GM12891 (cell line): ENCODE measurements at places on chromosomes 3 and 15.

DNA sequence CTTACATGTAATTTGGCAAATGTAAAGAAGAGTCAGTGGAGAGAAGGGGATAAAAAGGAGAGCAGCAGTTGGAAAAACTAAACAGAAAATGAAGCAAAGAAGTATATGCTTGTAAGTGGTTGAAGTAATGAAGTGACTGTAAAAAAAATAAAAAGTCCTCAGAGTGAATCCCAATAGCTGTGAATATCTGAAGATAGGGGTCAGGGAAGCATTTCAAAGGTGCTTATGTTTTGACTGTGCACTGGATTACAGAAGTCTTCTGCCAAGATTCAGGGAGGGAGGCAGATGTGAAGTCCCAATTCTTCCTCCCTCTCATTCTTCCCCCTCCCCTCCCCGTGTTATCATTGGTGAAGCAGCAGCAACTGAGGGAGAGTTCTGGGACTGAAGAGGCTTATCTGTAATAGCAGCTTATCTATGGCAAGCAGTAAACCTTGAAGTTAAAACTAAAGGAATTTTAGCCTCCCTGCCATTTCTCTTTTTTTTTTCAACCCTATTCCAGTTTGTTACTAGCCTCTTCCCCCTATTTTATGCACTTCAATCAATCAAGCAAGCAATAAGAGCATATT, 597.9 kb downstream of the IGSF11 start:
- no peak for DNase-seq

GRCh38 chr3:35335703-35336102, 303.6 kb upstream of the ARPP21 start:
- no peak for DNase-seq

GRCh38 chr3:73508330-73508954, 116.3 kb downstream of the PDZRN3 start:
- peak; percentile 11 for DNase-seq

- DNase-seq = no peak
Measured at GRCh38 chr3:185335799-185336198, 27.1 kb upstream of the MAP3K13 start.

- no peak for DNase-seq
Measured at GRCh38 chr3:140378571-140379340, 299.1 kb upstream of the TRIM42 start.

DNA sequence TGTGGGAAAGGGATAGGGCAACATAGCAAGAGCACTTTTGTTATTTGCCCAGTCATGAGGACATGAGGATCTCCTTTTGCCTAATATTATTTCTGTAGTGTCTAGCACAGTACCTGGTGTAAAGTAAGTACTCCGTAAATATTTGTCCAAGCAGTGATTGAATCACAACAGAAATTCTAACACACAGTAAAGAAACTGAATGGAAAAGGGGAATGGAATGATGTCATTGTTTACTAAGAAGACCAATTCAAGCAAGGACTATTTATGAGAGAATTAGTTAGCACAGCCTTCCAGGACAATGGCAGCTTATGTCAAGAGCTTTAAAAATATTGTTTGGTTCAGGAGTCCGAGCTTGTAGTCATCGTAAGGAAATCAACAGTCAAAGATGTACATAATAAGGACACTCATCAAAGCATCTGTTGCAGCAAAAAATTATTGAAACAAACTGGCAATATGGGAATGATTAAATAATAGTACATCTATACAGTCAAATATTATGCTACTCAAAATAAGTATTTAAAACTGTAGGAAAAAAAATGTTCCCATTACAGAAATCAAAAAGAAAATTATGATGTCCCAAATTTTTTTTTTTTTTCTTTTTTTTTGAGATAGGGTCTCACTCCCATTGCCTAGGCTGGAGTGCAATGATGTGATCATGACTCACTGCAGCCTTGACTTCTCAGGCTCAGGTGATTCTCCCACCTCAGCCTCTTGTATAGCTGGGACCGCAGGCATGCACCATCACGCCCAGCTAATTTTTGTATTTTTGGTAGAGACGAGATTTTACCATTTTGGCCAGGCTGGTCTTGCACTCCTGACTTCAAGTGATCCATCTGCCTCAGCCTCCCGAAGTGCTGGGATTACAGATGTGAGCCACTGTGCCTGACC, 17.9 kb downstream of the CAPN7 start:
- no peak for DNase-seq

DNA sequence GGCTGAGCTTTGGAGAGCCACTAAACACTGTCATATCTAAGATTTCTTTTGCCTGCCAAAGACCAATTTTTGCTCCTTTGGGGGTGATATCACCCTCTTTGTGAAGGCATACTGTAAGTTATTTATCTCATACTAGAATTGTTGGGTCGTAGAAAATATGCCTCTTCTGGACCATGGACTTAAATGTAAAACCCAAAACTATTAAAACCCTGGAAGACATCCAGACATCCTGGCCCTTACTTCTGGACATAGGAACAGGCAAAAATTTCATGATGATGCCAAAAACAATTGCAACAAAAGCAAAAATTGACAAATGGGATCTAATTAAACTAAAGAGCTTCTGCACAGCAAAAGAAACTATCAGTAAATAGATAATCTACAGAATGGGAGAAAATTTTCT, 172.2 kb downstream of the ATG7 start:
- DNase-seq = no peak

DNA sequence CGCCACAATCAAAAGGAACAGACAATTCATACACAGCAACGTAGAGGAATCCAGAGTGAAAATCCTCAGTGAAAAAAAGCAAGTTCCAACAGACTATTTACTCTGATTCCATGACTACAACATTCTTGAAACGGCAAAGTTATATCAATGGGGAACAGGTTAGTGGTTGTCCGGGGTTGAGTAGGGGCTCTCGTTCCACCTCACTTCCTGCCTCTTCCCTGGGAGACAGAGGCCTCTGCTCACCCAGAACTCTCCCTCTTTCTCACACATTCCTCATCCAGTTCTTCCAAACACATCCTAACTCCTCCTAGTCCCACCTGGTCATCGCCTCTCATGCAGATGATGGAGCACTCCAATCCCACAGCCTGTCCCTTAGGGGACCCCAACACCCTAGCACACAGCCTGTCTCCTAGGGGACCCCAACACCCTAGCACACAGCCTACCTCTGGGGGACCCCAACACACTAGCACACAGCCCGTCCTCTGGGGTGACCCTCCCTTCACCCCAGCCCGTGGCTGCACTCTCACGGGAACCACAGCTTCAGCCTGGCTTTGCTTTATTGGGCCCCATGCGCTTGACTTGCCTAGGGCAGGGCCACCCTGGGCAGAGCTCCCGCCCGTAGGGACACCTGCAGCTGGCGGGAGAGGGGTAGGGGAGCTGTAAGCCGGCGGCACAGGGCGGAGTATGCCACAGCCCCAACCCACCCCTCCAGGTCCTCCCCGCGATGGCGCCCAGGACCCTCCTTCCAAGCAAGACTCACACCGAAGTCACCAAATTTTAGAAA, 5.2 kb downstream of the OCA2 start:
- no peak for DNase-seq

- no peak for DNase-seq
Measured at GRCh38 chr3:95798628-95799027, 1015.8 kb upstream of the EPHA6 start.

DNA sequence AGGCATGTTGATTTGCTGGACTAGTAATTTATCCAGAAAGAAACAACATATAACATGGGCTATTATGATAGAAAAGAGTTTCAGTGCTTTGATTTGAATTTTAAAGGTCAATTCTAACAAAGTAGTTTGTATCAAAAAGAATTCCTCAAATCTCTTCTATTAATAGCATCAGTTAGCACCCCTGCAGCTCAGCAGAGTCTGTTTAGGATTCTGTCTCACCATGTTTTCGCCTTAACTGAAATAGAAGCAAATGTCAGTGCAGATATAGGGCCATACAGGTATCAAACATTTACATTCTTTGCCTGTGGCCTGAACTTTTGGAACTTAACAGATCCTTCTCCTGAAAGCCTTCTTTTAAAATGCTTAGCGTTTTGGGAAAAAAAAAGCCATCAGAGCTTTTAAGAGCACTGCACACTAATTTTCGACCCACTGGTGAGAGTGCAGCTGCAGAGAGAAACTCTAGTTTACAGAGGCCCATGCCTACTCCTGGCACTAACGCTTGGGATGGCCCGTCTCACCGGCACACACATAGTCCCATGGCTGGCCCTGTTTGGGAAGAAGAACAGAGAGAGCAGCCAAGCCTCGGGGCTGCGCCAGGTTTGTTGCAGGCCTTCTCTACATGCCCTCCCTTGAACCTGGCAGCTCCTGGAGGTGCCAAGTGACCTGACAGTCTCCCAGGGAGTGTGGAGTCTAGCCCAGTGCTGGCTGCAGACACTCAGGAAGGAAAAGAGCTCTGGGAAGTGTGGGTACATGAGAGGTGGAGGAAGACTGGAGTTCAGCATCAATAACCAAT, 9.9 kb upstream of the PAQR9 start:
- no peak for DNase-seq

DNA sequence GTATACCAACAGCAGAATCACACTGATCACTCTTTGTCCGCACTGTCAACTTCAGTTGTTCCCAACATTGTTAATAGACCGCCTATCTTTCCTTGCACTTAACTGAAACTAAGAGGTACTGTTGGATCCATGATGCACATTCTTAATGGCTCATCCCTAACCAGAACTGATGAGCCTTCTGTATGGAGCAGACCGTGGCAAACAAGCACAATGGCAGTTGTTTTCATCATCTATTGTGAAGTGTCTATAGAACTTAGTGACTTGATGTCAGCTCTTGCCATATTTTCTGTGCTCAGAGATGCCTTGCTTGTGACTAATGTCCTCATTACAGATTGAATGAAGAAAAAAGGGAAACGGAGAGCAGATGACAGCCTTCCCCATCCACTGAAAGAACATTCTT, 347.4 kb downstream of the NLGN1 start:
- no peak for DNase-seq

DNA sequence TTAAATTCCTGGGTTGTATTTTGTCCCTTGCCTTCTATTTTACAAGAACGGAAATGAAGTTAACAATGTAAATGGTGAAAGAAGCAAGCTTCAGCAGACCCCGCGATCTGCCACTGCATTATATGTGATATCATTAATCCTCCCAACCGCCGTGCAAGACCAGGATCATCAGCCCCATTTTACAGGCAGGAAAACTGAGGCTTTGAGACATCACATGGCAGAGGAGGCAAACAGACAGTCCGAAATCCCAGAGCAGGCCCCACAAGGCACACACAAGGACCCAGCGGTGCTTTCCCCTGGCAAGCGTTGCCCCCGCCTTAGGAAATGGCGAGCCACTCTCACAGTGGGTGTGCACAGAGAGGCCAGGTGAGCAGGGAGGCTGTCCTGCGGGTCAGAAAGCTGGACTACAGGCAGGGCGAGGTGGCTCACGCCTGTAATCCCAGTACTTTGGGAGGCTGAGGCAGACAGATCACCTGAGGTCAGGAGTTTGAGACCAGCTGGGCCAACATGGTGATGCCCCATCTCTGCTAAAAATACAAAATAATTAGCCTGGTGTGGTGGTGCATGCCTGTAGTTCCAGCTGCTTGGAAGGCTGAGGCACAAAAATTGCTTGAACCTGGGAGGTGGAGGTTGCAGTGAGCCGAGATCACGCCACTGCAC, 16.2 kb downstream of the FGD5 start:
- DNase-seq = no peak

- no peak for DNase-seq
Measured at GRCh38 chr3:184540777-184541681, 20.6 kb upstream of the EPHB3 start.

DNA sequence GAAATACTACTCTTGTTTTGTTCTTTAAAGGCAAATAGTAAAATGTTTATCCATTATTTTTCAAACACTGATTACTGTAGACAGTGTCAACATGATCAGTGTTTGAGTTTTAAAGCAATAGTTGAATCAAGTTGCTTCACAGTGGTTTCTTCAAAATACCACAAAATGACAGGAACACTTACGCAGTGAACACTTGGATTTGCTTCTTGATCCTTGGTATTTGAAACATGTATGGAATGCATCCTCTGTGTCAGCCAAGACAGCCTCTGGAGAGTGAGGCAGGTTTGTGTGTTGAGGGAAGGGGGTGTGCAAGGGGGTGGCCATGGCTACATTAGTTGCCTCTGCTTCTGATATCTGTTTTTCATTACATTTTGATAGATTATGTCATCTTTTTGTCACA, 413.0 kb downstream of the RBMS3 start:
- no peak for DNase-seq

DNA sequence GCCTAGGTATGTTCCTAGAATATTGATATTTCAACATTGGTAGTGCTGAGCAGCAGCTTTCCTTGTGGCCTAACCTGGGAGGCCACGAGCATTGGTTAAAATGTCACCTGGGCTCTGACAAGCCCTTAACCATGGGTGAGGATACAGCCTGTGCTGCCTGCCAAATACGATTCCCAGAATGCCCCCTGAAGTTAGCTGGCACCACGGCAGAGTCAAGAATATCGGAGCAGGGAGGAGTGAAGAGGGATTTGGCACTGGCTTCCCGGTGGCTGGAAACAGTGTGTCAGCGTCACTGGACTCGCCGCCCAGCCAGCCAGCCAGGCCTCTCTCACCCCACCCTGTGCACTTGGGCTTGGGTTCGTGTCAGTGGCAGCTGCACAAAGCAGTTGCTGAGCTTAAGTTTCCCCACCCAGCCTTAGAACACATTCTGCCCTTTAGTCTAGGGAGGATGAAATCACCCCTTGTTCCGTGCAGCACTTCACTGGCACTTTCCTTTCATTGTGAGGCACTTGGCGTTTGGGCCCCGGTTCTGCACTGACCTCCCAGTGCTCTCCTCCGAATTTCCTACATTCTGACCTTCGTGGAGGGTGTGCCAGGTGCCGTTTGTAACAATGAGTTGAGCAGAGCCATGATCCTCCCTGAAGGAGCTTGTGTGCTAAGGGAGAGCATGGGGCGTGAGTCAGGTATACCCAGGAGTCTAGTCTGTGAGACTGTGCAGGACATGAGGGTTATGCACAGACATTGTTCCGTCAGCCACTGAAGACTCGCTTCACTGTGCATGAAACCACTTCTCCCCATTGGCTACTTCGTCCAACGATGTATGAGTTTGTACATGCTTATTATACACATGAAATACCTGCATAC, 152.8 kb upstream of the BHLHE40 start:
- no peak for DNase-seq

- no peak for DNase-seq
Measured at GRCh38 chr3:185268194-185268962, 14.5 kb upstream of the EHHADH start.
